ENCODE measurements at places on chromosomes 6 and 20. TPM values are rescaled to one million over a fixed set of nuclear protein-coding genes. Genes with fewer than 3 reads are reported as not detected.

NNAT gene
- total RNA-seq, result not detected

MUC22 gene
- total RNA-seq, result not detected

GNAS-AS1 gene
- total RNA-seq, result 0.17 TPM

SSTR4 gene
- not detected for total RNA-seq

UTRN gene
- 155 TPM for total RNA-seq

SMPD2 gene
- total RNA-seq, result 9.3 TPM

BNIP5 gene
- total RNA-seq, result not detected

ALDH5A1 gene
- 9.1 TPM for total RNA-seq

PGM3 gene
- total RNA-seq, result 45.4 TPM

DNA sequence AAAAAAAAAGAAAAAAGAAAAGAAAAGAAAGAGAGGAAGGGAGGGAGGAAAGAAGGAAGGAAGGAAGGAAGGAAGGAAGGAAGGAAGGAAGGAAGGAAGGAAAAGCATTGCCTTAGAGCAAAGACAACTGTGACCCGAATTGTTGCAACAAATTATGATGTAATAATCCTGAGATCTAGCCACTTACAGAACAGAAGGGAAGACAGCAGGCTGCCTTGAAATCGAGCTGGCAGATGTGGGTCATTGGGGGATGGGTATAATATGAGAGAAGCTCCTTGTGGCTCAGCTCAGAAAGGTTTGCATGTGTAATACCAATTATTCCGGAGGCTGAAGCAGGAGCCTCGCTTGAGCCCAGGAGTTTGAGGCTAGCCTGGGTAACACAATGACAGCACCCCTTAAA is 208.1 kb upstream of the PROKR2 start:
- no peak for DNase-seq

DNA sequence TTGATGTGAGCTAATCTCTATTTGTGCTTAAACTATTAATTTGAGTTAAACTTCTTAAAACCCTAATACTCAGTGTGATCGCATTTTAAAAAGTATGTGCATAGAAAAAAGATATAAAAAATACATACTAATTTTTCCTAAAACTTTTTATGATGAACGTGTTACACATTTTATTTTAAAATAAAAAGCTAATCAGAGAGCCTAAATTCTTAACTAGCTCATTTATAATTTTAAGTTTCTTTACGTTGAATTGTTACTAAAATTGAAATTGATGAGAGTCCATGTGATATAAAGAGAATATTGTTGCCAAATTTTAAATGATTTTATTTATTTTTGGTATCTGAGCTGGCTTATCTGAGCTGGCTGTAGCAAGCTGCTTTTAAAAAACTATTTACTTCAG is 6.6 kb downstream of the MAP3K4 start:
- no peak for DNase-seq

DNA sequence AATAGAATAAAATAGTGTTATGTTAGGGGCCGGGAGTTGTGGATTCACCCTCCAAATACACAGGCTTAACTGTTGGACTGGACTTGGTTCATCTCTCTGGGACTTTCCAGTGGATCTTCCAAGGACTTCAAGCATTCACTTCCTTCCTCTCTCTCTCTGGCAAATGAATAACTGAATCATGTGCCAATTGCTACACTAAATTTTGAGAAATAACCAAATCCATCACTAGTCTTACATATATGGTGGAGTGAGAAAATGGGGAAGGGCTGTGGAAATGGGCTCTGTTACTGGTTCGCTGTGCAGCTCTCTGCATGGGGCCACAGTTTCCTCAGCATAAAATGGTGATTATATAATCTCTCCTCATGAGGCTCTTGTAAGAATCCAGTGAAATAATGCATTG is 6.8 kb upstream of the KIAA1755 start:
- no peak for DNase-seq

DNA sequence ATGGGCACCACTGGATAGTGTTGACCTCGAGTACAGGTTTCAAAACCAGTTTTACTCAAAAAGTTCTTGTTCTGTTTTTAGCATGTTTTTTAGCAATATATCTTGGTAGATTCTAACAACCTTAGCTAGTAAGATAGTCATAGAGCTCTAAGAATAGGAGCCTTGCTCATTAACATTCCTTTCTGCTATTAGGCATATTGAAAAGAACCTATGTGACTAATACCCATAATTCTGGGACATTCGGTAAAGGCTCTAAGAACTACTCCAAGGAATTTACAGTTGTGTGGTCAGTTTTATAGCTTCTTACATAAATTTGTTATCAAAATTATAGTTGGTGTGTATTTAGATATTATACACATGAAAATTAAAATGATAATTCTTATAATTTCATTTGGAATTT is 11.6 kb downstream of the SLC9A8 start:
- DNase-seq, result no peak

DNA sequence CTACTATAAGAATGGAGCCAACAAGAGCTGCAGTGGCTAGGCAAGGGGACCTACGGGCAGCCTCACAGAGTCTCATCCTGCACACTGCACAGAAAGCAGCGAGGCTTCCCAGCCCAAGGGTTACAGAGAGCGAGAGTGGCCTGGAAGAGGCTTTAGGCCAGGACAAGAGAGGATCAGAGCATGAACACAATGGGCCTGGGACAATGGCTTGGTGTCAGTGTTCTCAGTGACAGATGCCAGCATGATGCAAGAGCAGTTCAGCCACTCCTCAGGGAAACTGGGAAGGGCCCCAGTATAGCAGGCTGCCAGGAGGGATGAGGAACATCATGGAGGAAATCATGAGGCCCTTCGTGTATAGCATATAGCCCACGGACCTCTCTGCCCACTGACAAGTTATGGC is 108.0 kb downstream of the NUS1 start:
- DNase-seq, result no peak

- no peak for DNase-seq
These were observed 15.1 kb downstream of the WFDC2 start for GRCh38 chr20:45484676-45485075.

GRCh38 chr6:20238688-20239587 is 26.7 kb upstream of the MBOAT1 start:
- no peak for DNase-seq

DNA sequence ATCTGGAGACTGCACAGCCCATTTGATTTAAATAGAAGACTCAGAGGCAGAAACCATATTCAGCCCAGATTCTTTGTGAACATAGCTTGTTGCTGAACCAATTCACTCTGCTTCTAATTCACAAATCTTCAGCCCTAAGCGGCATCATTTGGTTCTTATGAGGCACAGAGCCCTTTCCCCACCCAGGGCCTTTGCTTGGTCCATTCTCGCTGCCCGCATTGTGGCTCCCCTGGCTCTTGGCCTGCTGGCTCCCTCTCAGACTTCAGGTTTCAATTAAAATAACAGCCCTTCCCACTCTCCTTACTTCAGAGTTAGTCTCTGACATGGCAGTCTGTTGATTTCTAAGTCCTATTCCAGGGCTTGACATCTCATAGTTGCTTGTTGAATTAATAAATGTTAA is 9.4 kb upstream of the TMEM14A start:
- DNase-seq, result no peak

DNA sequence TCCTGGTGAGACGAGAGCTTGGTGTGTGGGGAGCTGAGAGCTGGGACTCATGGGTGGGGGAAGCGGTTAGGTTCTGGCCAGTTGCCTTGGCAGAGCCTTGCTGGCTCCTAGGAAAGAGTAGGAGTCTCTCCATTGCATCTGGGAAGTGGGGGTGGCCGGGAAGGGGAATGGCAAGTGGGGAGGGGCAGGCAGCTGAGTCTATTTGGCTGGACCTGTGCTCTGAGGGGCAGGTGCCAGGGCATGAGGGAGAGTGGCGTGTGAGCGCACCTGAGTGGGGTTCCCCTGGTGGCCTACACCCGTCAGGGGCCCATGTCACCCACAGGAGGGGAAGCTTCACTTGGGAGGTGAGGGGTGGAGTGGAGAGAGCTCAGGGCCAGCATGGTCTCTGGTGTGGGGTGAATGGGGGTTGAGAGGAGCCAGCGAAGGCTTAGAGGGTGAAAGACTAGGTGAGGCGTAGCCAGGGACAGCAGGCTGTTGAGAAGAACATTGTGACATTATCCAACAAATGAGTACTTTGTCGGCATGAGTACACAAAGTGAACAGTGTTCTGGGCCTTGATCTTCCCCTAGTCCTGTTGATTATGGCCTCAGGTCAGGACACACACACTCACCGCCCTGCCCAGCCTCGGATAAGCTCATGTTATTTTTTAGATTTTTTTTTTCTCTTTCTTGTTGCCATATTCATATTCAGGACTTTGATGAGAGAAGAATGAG is 59.8 kb downstream of the FAM120B start:
- peak; percentile 51 for DNase-seq

DNA sequence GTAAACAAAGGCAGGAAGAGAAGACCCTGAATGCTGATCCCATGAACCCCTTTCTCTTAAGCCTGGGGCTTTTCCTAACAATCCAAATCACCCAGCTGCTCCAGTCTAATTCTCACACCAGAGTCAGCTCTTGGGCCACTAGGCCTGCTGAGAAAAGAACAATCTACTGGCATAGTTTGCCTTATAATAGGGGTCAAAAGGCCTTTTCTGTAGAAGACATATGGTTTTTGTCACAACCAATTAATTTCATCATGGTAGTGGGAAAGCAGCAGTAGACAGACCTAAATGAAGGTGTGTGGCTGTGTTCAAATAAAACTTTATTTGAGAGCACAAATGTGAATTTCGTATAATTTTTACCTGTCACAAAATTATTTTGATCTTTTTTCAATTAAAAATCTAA is 994.7 kb upstream of the EPHA7 start:
- DNase-seq, result no peak

DNA sequence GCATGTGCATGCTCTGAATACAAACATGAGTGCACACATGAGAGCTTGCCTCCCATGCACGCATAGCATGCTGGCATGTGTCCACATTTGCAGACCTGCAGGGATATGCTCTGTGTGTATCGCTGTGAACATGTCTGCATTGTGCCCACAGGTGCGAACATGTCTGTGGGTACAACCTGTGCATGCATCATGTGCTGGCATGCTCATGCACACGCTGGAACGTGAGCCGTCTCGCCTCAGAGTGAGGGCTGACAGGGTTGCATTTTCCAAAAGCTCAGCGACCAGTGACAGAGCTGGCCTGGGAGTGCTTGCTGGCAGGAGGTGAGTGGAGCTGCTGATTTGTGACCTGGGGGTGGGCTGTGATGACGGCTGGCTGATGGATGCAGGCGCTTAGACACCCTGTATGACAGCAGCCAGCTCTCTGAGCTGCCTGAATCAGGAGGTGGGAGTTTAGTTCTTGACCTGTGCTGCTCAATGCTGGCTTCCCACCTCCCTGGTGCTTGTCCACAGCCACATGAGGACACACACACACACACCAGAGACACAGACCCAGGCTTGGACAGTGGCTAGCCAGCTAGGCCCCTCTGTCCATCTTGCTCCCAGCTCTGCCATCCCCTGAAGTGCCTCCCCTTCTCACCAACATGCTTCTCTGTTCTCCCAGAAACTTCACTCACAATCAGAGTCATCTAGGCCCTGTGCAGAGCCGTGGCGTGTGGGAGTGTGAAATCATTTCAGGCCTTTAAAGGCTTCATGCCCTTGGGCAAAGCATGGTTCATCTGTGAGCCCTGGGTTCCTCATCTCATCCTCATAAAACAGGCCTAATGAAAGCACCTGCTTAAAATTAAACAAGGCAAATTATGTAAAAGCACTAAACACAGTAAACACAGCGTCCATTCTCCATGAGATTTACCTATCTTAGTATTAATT is 51.4 kb downstream of the CD40 start:
- no peak for DNase-seq

DNA sequence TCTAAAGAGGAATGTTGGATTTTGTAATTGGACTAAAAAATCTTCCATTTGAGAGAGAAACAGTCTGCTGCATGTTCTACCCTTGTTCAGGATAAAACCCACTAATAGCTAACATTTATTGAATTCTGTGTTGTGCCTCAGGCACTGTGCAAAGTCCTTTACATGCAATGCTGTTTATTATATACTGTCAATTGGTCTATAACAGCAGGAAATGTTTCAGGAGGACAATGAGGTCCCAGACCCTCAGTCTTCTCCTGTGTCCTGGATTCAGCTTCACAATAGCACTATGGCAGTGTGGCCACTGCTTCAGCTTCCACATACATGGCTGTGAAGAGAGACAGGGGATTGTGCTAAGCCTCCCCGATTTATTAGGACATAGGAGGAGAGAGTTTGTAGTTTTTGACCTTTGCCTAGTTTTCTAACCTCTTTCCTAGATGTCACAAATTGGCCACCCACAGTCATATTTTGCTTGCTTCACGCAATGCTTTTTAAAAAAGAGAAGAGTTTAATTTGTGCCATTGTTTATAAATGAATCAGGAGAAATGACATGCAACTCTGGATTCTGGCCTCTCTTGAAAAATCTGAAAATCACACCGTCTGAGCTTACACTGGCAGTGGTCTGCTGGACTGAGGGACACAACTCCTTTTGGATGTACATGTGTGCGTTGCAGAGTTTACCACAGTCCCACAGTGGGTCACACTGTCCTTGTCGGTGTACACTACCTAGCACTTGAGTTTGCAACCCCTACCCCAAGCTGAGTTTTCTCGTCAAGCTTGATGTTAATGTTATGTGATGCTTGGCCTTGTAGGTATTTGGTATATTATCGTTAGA is 11.3 kb downstream of the PTPN1 start:
- DNase-seq, result no peak

DNA sequence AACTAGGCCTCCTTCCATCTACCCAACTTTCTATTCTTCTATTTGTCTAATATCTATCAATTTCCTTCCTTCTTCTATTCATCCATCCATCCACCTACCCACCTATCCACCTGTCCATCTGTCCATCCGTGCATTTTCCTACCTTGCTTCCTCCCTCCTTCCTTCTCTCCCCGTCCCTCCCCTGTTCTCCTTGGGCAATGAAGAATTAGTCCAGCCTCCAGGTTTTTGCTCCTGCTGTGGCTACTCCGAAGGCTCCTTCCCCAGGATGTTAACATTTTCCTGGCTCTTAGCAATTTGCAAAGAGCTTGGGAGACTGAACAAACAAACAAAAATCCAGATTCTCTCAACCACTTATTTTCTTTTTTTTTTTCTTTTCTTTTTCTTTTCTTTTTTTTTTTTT is 81.6 kb downstream of the KCNB1 start:
- DNase-seq, result no peak

GRCh38 chr6:18897350-18897749 is 510.2 kb downstream of the RNF144B start:
- DNase-seq, result no peak

- no peak for DNase-seq
These were observed 44.4 kb upstream of the BMP5 start for GRCh38 chr6:55919716-55920308.
